ENCODE measurements at places on chromosomes 4 and X.

DNA sequence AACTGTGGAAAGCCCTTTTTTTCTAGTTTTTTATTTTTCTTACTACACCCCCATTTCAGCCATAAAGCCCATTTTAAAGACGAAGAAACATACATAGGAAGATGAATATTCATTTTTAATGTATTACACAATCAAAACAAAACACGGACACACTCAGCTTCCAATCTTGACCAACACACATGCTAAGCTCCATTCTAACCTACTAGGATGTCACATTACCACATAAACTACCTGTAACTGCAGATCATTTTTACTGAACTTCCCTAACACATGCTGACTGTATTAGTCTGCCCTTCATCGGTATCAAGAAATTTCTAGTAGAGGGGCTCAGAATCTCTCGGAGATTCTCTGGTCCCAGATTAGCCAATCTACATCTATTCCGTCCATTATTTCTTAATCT lies 1.8 kb downstream of the CCNI start:
- DNase-seq, result no peak

GRCh38 chr4:108366716-108367115 lies 198.0 kb upstream of the LEF1 start:
- no peak for DNase-seq

DNA sequence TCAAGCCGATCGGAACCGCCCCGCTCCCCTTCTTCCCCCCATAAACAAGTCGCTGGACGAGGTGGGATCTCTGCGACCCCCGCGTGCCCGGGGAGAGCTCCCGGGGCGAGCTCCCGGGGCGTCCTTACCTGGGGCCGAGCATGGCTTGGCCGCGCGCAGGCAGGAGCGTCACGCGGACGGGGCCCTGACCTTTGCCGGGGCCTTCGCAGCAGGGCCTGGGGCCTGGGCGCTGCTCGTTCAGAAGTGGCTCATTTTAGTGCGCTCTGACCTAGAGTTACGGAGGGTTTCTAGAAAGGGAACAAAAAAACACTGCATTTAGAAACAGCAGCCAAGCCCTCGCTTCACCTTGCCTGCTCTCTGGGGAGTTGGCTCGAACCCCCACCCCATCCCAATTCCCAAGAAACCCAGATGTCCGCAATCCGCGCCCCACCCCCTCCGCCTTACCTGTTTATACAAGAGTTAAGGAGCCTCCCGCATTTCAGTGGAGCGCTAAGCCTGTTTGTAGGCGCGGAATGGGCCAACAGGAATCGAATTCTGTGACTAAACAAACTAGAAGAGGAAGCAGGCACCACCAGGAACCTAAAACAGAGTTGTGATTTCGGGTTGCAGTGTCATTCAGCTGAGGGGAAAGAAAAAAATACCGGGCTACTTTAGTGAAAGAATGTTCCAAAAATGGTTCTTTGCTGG lies 814 bp upstream of the RBM47 start:
- no peak for DNase-seq

- DNase-seq, result peak; percentile 31
Measured at GRCh38 chrX:153032397-153033118, 23.7 kb upstream of the PNMA3 start.

Measured in stimulated activated CD8-positive, alpha-beta memory T cell treated with anti-CD3 and anti-CD28 coated beads, Interleukin-2, amount 100 ng/mL, for 1 hour (primary cell).